ENCODE measurements at places on chromosomes 6 and 20.

- no peak for DNase-seq
Measured at GRCh38 chr6:43608807-43609206, 20.3 kb downstream of the GTPBP2 start.

DNA sequence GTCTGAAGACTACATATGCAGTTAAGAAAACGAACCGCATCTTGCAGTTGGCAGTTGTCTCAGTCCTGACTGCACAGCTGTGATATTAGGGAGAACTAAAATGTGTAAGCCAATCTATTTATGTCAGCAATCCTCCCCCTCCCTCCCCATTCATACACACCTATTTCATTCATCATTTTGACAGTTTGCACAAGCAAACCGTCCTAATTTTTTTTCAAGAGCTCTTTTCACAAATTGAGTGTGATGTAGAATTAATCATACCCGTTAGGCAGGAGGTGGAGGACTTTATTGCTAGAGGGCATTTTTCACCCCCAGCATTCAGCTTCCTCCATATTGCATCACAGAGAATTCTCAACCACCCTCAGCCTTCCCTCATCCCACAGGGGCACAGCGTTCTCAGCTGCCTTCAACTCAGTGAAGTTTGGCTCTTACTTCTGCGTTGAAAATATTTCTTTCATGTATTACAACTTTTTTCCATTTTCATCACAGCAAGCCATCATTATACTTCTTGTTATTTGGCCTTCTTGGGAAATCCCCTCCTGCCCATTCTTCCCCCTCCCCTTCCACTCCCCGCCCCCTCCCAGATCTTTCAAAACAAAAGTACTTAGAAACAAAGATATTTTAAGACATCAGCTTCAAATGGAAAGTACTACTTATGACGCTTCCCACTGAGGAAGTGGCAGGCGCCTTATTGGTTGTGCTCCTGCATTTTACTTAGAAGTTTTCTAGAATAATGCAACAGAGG is 37.5 kb downstream of the NOX3 start:
- DNase-seq = peak; percentile 57

GRCh38 chr20:635028-635892 is 17.7 kb downstream of the SRXN1 start:
- DNase-seq = no peak

- DNase-seq = no peak
Measured at GRCh38 chr20:7113577-7114466, 346.3 kb downstream of the BMP2 start.

GRCh38 chr6:39050453-39051112 is 2.0 kb downstream of the GLP1R start:
- DNase-seq = no peak

- no peak for DNase-seq
Measured at GRCh38 chr6:71982389-71982788, 96.0 kb downstream of the RIMS1 start.
